Stimulated activated CD4-positive, alpha-beta T cell treated with anti-CD3 and anti-CD28 coated beads, TNF-alpha, amount 100 ng/mL, for 4 hours (primary cell): ENCODE measurements at places on chromosomes 1 and 21.

DNA sequence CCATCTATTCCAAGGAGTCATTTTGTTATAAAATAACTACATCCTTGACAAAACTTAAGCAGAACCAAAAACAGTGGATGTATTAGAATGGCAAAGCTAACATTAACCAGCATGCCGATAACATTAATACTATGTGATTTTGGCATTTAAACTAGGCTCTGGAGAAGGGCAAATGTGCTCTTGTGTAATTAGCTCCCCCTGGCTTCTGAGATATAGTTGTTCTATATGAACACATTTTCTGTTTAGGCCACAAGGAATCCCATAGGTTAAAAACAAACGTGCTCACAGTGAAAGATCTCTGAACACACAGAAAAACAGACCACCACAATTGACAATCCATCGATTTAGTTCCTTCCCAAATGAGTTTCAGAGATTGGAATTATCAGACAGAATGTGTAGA is 57.4 kb upstream of the TARS2 start:
- DNase-seq, result no peak

- DNase-seq, result no peak
Measured at GRCh38 chr1:47830641-47831333, 166.4 kb downstream of the TRABD2B start.

- no peak for DNase-seq
Measured at GRCh38 chr1:108852221-108852975, 4.5 kb downstream of the AKNAD1 start.

GRCh38 chr1:150963321-150964163 is 11.1 kb downstream of the CERS2 start:
- DNase-seq, result no peak

DNA sequence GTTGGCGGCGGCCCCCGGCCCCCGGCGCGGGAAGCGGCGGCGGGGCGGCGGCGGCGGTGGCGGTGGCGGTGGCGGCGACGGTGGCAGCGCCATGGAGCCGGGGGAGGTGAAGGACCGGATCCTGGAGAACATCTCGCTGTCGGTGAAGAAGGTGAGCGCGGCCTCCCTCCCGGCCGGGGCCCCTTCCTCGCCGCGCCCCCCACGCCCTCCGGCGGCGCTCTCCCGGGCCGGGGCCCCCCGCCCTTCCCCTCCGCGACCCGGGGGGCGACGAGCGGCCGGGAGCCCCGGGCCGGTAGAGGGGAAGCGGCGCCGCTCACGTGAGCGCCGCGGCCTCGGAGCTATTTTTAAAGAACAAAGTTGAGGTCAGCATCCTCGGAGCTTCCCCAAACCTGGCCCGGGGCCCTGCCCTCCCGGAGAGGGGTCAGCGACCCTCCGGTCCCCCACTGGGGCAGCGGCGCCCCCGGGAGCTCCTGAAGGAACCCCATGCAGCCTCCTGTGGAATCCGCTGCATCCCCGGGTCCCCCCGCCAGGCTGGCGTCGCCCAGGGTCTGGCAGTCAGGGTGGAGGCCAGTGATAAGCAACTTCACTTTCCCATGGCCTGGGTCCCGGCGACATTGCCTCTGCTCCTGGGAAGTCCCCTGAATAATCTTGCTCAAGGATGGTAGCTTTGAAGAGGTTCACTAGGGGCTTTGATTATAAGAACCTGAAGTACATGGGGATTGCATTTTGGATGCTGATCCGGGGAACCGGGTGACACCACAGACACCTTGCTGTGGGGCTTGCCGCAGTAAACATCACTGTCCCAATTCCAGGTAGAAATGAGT is 560 bp downstream of the PLEKHM2 start:
- DNase-seq, result peak; percentile 25

GRCh38 chr1:96362623-96363022 is 359.0 kb upstream of the PTBP2 start:
- DNase-seq, result no peak

DNA sequence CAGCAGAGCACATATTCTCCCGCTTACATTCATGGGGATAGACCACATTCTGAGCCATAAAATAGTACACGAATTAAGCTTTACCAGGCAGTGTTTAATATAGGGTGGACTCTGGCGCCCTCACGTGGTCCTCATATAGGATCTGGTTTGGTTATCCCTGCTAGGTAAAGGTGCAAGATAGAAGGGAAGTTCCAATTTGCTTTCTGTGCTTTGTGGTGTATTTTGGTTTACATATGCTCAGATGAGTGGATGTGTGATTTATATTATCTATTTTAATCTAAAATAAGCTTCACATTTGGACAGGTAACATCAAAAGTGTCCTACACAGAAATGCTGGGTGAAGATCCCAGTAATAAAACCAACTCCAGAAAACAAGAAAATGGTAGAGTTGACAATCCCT is 3.6 kb downstream of the CR1 start:
- DNase-seq, result peak; percentile 33

- DNase-seq, result no peak
Measured at GRCh38 chr1:113905435-113905861, 322 bp downstream of the DCLRE1B start.

GRCh38 chr1:21938732-21939538 is 1.8 kb upstream of the HSPG2 start:
- no peak for DNase-seq

DNA sequence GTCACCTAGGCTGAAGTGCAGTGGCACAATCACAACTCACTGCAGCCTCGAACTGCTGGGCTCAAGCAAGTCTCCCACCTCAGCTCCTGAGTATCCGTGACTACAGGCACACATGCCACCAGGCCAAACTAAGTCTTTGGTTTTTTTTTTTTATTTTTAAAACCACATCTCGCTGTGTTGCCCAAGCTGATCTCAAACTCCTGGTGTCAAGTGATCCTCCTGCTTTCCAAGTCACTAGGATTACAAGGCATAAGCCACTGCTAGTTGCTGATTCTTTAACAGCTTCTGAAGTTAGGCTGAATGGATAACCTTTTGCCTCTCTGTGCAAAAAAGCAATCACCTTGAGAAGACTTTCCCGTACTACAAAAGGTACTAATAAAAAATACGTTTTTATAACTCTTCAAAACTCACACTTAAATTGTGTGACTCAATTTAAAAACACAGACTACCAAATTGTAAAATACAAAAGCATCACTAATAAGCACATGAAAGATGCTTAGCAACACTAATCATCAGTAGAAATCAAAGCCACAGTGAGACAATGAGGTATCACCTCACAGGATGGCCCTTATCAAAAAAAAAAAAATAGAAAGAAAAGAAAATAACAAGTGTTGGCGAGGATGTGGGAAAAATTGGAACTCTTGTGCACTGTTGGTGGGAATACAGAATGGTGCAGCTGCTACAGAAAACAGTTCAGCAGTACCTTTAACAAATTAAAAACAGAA is 40.3 kb downstream of the PTPN14 start:
- no peak for DNase-seq

GRCh38 chr1:67898033-67898726 is 64.9 kb upstream of the GNG12 start:
- no peak for DNase-seq

DNA sequence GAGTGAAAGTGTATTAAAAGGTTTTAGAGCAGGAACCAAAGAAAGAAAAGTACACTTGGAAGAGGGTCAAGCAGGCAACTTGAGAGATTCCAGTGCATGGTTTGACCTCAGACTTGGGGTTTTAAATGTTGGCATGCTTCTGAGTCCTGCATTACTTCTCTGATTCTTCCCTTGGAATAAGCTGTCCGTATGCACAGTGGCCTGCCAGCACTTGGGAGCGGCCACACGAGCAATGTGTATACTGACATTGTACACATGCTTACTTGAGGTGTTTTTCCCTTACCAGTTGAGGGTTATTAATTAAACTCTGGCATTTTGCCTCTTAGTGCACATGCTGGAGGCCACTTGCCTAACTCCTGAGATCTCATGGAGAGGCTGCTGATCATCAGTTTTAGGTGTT is 786.6 kb upstream of the RGS18 start:
- no peak for DNase-seq

DNA sequence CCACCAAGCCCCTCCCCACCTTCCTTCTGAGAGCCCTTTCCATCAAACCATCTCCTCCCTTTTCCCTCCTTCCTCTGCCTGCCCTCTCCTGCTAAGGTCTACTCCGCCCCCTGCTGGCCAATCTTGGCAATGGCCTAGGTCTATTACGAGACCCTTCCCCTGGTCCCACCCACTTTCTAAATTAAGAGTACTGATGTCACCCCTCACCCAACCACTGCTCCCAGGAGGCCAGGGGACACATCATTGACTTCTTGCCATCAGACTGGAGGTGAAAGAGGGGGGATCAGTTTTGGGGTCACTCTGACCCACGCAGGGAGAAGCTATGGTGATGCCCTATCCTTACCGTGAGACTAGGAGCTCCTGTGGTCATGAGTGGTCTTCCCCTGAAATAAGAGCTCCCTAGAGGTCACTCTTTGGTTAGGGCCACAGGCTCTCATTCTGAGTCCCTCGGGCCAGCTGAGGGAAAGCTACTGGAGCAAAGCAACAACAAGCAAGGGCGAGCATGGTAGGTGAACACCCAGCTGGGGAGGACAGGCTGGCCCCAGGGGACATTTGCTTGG is 34.6 kb upstream of the S100A7 start:
- peak; percentile 61 for DNase-seq

GRCh38 chr1:15364740-15365139 is 44.9 kb upstream of the EFHD2 start:
- DNase-seq, result no peak

GRCh38 chr1:65372557-65372956 is 47.9 kb upstream of the LEPR start:
- no peak for DNase-seq

DNA sequence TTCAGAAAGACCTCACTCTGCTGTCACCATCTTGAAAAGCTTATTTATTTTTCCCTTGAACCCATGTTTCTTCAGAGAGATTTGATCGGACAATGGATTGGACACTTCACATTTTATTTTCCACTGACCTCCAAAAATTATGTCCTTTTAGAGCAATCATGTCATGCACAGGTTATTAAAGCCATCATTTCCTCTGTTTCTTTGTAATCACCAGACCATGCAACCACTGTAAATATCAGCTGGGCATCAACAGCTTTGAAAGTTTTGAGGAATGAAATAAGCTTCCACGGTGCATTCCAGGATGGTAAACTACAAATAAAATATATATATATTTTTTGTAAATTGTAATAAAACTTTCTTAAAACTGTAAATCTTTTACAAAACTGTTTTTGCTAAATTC is 144.1 kb upstream of the ADAMTS5 start:
- no peak for DNase-seq

GRCh38 chr1:108819878-108820277 is 37.0 kb downstream of the AKNAD1 start:
- no peak for DNase-seq

GRCh38 chr1:204376919-204377799 is 17.4 kb upstream of the PLEKHA6 start:
- no peak for DNase-seq

DNA sequence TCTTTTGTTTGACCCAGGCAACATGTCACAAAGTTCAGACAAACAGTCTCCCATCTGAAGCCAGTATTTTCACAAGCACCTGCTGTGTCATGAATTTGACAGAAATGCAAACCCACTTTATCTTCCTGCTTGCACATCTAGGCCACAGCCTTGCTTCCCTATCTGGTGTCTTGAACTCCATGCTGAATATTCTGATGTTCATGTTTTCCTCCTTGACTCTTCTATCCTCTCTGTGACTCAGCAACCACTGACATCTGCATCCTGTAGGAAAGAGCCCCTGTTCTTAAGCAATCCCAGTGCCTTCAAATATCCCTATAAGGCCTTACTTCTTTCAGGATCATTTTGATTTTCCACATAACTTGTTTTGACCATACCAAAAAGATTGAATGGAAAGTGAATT is 6.5 kb downstream of the CD55 start:
- DNase-seq, result no peak

GRCh38 chr1:61654067-61654466 is 70.9 kb downstream of the TM2D1 start:
- DNase-seq, result no peak

- no peak for DNase-seq
Measured at GRCh38 chr1:197857477-197857876, 45.0 kb upstream of the C1orf53 start.

DNA sequence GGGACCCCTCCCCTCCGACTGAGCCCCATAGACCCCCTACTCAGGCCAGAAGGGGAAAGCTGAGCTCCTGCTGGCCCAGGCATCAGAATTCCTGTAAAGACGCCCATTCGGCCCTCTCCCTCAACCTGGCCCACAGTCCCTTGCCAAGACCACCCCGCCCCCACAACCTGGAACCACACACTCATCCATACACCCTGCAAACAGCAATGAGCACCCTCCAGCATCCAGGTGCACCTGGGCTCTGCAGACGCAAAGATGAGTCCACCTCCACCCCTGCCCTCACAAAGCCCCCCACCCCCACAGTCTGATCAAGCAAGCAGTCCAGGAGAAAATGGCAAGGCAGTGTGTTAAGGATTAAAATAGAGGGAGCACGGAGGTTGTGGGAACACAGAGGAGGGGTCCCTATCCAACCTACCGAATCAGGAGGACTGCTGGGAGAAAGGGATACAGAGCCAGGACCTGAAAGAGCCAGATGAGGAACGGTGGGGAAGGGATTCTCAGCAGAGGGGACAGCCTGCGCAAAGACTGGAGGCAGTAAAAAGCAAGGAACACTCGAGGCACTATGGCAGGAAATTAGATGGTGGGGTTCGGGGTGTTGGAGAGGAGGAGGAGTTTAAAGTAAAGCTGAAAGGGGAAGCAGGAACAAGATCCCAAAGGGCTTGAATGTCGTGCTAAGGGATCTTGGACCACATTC is 67.3 kb upstream of the LAPTM5 start:
- DNase-seq, result no peak

GRCh38 chr1:181482521-181483284 is 614 bp upstream of the CACNA1E start:
- DNase-seq, result no peak

DNA sequence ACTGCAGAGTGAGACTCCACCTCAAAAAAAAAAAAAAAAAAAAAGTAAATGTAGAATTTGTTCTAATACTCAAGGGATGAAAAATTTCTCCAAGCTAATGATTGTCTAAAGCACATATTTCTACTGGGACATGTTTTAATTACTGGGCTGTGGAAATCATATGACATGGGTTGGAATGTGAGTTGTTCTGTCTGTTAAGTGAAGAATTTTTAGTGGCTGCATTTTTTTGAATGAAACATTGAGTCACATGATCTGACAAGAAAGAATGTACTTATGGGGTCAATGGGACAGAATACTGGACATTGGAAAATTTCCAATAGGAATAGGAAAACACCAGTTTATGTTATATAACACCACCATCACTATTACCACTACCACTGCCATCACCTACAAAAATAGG is 123.8 kb upstream of the IVNS1ABP start:
- DNase-seq, result no peak

GRCh38 chr1:43345120-43345519 is 7.5 kb downstream of the MPL start:
- DNase-seq, result no peak
